ENCODE measurements at places on chromosomes 4 and X.

DNA sequence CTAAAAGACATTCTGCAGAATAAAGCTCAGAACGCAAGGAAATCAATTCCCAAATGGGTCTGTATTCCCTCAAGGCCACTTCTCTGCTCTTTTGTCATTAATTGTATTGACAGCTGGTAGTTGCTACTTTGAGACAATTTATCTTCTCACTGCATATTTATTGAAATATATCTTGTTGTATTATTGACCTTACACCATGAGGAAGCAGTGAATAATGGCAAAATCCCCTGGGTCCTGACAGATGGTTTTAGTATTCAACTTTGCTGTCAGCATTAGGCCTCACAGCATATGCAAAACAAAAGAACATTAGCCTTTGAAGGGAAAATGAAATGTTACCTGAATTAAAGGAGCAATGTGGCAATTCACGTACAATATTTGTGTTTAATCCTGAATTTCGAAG, 406.1 kb upstream of the TRAM1L1 start:
- DNase-seq: no peak

- no peak for DNase-seq
These were observed 34.0 kb upstream of the GNPDA2 start for GRCh38 chr4:44760142-44760898.

DNA sequence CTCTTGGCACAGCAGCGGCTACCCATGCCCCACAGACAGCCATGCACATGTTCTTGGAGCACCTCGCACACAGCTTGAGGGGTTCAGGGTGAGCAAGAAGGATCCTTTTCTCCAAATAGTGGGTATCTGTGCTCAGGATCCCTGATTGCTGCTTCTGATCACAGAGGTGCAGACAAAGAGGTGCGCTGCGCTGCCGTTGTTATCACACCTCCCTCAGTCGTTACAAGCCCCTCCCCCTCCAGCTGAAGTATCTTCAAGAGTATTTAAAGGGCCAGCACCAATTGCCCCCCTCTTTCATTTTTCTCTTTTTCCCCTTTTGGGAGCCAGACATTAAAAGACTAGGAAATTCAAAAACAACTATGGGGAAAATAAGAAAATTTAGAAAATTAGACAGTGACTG, 44.3 kb downstream of the NELFA start:
- no peak for DNase-seq

- DNase-seq: no peak
These were observed 182.5 kb upstream of the ARHGEF9 start for GRCh38 chrX:63967551-63967950.

DNA sequence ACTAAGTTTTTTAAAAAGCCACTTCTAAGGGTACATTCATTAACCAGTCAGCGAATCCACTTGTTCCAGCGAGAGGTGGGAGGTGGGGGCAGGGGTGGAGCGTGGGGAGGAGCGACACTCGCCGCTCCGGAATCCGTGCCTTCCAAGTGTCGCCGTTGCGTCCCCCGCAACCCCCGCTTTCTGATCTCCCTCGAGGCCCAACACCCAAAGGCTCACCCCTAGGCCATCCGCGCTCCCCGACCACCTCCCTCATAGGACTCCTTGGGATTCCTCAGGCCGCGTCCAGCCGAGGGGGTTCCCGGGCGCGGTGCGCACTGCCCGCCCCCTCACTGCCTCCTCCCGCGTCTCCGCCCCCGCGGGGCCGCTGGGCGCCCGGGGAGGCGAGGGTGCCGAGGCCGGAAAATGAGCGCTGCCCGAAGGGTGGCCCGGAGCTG, 108.1 kb upstream of the STOX2 start:
- no peak for DNase-seq

DNA sequence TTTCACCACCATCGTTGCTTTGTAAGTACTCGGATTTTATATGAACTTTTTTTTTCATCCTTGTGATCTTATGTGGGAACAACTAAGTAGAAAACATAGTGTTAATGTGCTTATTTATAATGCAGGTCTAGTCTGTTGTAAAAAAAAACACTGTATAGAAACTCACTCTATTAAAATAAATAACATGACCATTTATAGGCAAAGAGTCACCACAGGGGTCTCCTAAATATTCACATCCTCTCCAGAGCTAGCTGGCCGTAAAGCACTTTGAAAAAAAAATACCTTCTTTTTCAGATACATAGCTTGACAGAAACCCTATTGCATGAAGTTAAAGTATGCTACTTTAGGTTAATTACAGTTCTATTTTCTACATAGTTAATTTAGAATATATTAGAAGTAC, 11.2 kb downstream of the TMEM184C start:
- DNase-seq: no peak

DNA sequence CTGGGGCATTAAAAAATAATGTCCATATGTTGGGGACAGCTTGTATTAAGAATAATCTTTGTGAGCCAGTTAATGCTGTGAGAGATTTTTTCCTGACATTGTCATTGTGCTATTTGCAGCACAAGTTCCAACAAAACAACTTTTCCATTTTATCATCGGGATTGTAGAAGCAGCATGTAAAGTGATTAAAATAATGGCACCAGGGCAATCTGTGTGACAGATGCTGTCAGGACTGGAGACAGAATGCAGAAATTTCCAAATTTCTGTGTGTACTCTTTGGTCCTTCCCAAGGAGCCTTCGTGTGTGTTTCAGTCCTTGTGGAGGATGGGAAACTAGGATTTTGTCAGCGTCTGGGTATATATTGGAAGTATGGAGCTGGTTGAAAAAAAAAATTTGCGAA, 101.5 kb upstream of the LIMCH1 start:
- DNase-seq: no peak

GRCh38 chrX:86421771-86422170, 273.5 kb downstream of the DACH2 start:
- DNase-seq: no peak

GRCh38 chr4:164357957-164358356, 396.0 kb upstream of the SMIM31 start:
- DNase-seq: no peak

DNA sequence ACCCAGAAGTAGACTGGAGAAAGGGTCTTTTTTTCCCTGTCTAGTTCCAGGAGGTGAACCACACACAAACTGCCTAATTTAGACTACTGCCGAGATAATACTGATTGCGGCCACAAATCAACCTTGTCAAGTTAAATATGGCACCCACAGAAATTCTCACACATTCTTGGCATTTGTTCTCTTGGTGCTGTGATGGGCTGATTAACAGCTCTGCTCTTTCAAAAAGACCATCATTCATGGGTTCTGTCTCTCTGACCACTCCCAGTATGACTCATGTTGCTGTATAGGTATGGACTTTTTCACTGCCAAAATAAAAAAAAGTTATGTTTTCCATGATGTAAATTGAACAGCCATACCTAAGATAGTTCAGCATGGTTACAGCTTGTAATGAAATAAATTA, 1003.5 kb upstream of the LCORL start:
- DNase-seq: no peak

GRCh38 chr4:186260117-186260503, 5.9 kb upstream of the F11 start:
- DNase-seq: no peak

- no peak for DNase-seq
These were observed 177.2 kb downstream of the AMELX start for GRCh38 chrX:11470250-11470974.

GRCh38 chr4:13219971-13220370, 264.2 kb downstream of the RAB28 start:
- no peak for DNase-seq

- DNase-seq: no peak
These were observed 45.8 kb upstream of the ITM2A start for GRCh38 chrX:79412972-79413371.

GRCh38 chr4:183333202-183333601, 11.0 kb upstream of the CLDN24 start:
- DNase-seq: no peak

GRCh38 chr4:92104506-92104905, 199.3 kb upstream of the GRID2 start:
- no peak for DNase-seq

GRCh38 chr4:42302348-42302747, 94.9 kb upstream of the SHISA3 start:
- no peak for DNase-seq

GRCh38 chr4:111031596-111031995, 408.7 kb upstream of the PITX2 start:
- DNase-seq: no peak

DNA sequence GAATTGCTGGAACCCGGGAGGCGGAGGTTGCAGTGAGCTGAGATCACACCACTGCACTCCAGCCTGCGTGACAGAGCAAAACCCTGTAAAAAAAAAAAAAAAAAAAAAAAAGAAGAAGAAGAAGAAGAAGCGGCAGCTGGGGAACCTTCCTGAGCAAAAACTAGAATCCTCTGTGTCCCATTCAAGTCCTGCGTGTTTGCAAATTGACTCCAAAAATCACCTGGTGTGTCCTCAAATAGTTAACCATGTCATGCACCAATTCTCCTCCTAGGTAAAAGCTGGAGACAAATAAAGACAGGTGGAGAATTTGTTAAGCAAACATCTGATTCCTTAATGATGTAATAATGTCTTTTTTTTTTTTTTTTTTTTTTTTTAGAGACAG, 31.9 kb upstream of the ASMTL start:
- DNase-seq: no peak

GRCh38 chr4:24235618-24236017, 345.8 kb upstream of the PPARGC1A start:
- no peak for DNase-seq

DNA sequence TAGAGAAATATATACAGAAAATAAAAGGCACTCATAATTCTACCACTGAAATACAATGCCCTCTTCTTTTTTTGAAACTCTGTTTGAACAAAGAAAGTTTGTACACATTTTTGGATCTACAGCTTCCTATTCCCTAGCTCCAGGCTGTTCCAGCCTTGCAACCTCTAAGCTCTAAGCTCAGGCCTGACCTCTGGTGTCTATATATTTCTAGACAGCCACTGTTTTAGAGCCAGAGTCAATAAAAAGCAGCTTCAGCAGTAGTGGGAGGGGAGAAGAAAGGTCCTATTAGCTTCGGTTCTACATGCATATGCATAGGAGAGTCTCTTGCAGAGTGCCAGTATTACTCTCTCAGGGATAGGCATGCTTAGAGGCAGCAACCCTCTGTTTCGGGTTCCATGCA, 39.7 kb downstream of the CLDN2 start:
- no peak for DNase-seq

GRCh38 chr4:8342651-8343261, 73.2 kb downstream of the HTRA3 start:
- no peak for DNase-seq

- no peak for DNase-seq
These were observed 27.0 kb downstream of the GUCY1B1 start for GRCh38 chr4:155785828-155786227.

- DNase-seq: no peak
These were observed 13.1 kb downstream of the SCML1 start for GRCh38 chrX:17750436-17750835.

DNA sequence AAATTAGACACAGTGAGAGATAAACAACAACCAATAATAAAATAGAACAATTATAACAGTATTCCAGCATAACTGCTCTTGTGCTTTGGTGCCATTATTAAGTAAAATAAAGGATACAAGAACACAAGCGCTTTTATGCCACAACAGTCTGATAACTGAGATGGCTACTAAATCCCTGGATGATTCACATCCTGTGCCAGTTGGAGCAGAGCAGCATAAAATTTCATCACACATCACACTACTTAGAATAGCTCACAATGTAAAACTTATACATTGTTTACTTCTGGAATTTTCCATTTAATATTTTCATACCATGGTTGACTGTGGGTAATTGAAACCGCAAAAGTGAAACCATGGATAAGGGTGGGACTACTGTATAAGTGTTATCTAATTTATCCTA, 399.9 kb upstream of the CNKSR2 start:
- no peak for DNase-seq

DNA sequence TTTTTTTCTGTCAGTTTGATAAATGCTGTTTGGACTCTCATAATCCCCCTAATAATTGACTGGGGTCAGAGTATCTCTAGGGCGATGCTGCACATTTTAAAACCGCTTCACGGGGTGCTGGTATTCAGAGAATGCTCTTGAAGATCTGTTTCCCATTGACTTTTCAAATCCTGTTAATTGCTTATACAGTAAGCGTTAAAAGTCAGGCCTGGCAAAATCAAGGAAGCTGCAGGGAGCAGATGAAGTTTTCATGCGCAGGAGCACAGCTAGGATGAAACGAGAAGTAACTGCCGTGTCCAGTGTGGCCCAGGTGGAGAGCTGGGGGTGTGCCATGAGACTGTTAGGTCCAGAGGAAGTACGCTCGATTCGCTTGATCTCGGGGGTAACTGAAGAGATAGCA, 312.9 kb downstream of the TRIML1 start:
- DNase-seq: no peak

DNA sequence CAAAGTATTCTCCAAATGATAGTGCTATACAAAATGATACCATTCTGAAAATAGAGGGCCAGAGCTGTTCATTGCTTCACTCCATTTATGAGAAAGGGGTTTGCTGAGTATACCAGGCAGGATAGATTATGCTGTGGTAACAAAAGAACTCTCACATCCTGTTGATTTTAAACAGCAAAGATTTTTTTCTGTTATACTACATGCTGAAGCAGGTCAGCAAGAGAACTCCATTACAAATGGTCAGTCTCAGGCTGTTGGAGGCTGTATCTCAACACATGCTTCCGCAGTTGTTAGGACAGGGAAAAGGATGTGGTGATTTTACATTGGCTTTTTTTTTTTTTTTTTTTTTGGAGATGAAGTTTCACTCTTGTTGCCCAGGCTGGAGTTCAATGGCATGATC, 13.7 kb upstream of the KLHL5 start:
- DNase-seq: no peak

- DNase-seq: no peak
These were observed 26.1 kb downstream of the SMARCA5 start for GRCh38 chr4:143539670-143540023.

DNA sequence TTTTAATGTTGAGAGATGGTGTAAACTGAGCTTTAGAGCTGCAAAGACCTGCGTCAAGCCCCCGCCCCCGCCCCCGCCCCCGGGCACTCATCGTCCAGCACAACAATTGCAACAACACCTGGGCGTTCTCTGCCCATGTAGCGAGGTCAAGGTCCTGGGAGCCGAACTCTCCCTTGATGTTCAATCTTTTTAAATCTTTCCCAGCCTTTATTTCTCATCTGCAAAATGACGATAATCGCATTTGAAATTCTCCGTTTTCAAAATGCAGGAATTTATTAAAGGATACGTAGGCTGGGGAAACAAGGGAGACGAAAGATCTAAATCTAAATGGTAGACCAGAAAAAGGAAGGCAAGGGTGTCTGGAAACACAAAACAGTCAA, 648 bp upstream of the MSMO1 start:
- DNase-seq: no peak

DNA sequence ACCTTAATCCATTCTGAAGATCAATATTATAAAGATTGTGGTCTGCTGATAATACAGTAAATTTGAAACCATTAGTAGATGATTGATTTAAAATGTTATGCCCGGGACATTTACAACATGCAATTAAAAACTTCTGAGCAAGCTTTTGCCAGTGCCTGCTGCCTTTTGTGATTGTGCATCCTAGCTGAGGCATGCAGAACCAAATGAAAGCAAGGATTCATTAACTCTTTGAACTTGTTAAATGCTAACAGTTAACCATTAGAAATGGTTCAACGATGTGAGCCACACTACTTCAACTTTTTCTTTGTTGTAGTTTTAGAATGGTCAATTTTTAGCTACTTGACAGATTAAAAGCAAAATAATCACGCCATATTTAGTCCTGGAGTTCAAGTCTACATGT, 51.1 kb downstream of the ZFP42 start:
- DNase-seq: no peak

Data from stimulated activated CD4-positive, alpha-beta T cell treated with anti-CD3 and anti-CD28 coated beads, Interleukin-1b, Interleukin-23, amount 100 ng/mL, for 1 hour (primary cell).